ENCODE measurements at places on chromosomes 3 and 15.
A peak's percentile ranks its signal among the peaks of the same experiment; 100 is the strongest.

DNA sequence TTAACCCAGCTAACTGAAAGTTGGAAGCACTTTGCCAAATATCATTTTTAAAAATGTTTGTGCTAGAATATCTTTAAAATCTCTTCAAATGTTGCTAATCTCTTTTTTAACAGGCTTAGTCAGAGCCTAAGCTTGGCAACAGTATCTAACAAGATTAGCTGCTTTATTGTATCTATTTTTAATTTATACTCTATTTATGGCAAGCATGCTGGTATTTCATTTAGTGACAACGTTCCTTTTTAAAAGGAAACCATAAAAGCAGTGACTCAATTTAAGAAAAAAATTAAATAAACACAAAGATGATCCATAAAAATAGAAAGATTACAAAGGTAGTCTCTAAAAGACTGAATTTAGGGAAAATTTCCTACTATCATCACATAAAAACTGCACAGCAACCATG lies 40.5 kb downstream of the SLC12A6 start:
- DNase-seq: no peak

GRCh38 chr15:72464251-72464650 lies 9.9 kb upstream of the ARIH1 start:
- no peak for DNase-seq

GRCh38 chr15:56943403-56943802 lies 25.0 kb downstream of the TCF12 start:
- no peak for DNase-seq

GRCh38 chr3:58164199-58164879 lies 46.4 kb downstream of the DNASE1L3 start:
- no peak for DNase-seq

- DNase-seq: no peak
These were observed 505.6 kb downstream of the LPP start for GRCh38 chr3:188659449-188660090.

GRCh38 chr3:45127130-45127822 lies 18.9 kb downstream of the CDCP1 start:
- DNase-seq: no peak

DNA sequence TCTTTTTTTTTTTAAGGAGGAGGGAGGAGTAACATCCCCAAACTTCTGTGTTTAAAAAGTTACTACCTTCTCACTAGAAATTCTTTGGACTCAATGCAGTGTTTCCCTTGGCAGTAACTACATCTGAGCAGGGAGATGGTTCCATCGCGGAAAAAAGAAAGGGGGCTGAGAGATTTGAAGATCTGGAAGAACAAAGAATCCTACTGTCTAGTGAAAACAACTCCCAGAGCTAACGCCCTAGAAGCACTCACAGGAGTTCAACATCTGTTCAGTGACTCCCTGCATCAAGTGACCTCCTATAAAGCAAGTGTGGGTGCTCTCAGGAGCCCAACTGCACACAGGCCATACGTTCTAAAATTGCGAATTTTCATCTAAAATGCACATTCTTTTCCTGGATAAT lies 66.8 kb upstream of the PXYLP1 start:
- DNase-seq: no peak

DNA sequence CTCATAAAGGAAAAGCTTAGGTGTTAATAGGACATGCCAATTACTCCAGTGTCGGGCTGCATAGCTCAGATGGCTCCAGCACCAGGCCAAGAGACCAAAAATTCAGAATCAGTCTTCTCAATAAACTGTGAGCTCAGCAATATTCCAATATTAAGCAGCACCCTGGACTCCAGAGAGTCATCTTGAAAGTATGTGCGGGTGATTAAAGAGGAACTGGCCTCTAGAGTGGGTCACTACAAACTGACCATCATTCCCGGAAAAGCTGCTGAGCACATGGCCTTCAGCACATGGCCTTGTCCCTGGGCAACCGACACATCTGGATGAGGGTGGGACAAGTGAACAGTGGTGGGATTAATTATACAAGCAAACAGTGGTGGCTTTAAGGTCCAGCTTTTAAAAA lies 59.0 kb downstream of the MAGI1 start:
- peak; percentile 4 for DNase-seq

- DNase-seq: no peak
These were observed 23.6 kb upstream of the DUT start for GRCh38 chr15:48307586-48307985.

DNA sequence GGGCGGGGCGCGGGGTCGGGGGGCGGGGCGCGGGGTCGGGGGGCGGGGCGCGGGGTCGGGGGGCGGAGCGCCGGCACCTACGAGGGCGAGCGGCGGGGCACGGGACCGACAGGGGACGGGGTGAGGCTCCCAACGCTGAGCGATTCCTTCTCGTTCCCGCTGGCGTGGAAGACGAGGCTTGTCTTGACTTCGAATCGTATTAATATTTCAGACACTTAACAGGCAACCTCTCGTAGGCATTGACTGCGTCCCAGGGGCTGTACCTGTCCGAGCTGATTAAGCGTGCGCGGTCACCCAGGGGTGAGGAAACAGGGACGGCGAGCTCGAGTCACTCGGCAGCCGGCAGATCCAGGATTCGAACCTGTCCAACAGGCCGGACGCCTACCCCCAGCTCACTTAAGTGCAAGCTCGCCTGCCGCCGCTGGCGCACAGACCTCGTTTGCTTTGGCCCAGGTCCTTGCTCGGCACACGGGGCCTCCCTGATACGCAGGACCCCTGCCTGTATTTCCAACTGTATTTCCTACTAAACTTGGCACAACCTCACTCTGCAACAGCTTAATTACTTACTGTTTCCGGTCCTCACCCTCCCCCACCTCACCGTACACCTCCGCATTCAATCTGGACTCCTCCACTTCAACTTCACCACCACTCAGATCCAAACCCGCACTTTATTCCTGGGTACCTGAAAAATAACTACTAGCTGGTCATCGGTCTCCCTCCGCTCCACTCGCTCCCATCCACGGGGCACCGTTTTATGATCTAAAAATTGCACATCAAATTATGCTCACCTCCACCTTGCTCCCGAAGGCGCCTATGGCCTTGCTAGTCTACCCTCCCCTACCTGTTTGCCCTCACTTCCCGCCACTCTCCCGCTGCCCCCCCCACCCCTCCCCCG lies 722 bp upstream of the ZXDC start:
- peak; percentile 69 for DNase-seq

DNA sequence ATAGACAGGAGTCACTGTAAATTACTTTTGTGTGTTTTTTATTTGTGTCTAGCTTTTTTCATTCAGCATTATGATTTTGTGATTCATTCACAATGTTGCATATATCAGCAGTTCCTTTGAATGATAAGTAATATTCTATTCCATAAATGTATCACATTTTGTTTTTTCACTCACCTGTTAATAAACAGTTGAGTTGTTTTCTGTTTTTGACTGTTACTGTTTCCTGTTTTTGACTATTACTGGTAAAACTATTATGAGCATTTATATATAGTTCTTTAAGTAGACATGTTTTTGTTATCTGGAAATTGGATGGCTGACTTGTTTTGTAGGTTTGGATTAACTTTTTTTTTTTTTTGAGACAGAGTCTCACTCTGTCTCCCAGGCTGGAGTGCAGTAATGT lies 138.4 kb downstream of the RSRC1 start:
- no peak for DNase-seq

Data from anterior cingulate cortex (tissue), 58 donors.